ENCODE measurements at places on chromosomes 5 and 9.
A peak's percentile ranks its signal among the peaks of the same experiment; 100 is the strongest.

DNA sequence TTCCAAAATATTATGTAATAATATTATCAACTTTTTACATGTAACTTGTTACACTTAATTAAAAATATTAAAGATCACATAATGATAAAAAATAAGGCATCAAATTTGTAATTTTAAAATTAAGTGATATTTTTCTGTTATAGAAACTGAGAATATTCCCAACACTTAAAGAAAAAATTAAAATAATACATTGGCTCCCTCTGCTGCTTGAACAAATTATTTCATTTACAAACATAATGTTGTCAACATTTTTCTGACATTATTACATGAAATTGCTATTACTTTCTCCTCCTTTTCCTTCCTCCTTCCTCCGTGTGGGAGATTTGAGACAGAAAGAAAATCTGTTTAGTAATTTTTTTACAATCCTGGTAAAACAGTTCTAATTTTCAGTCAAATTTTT is 42.3 kb downstream of the RNF180 start:
- no peak for DNase-seq

GRCh38 chr9:3931996-3932906 is 367.6 kb downstream of the GLIS3 start:
- peak; percentile 14 for DNase-seq

DNA sequence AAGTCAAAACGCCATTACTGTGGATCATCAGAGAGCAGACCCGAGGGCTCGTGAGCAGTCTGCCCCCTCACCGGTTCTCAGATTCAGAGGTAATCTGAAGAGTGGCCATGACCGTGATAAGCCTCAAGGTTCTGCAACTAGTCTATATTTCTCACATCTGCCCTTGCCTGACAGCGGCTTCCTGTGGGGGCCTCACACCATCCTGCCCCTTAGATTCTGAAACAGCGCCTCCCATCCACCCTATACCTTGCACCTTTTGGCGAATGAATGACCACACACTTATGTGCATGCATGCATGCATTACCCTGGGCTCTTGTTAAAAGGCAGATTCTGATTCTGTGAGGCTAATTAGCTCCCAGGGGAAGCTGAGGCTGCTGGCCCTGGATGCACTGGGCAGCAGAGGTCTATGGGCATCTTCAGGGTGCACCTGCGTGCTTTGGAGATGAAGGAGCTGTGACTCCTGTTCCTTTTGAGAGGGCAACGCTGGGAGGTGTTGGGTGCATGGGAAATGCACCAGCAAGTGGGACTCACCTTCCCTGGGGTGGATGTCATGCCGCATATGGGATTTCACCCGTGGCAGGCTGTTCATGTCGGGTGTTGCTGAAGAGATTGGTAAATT is 7.8 kb upstream of the GADD45G start:
- DNase-seq = no peak

DNA sequence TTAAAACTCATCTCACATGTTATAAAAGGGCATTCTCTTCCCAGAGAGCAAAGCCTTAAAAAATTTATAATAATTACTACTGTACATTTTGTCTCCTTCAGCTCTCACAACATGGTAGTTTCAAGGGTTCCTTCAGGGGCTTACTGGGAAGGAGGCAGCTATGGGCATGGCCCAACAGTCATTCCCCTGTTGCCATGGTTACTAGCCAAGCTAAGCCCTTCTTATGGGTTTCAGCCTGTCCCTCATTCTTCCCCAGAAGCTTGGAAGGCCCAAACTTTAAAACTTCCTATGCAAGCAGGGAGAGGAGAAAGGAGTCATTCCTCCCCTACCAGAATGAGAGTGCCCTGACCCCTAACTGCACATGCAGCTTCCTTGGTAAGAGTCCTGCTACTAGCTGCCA is 82.2 kb upstream of the CNTLN start:
- DNase-seq = no peak

DNA sequence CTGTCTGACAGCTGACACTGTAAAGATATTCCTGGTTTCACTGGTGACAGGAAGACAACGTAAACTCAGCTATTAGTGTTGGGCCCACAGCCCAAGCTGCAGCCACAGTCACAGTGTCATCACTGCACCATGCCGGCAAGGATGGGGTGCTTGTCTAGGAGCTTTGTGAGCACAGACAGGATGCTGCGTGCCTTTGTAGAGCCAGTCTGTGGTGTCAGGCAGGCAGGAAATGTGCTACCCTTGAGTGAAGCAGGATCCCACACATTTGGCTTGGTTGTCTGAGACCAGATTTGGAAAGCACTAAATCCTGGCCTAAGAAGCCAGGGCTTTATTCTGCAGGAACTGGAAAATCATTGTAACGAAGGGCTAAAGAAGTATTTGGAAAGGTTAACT is 121.6 kb upstream of the ADAMTS16 start:
- DNase-seq = no peak

DNA sequence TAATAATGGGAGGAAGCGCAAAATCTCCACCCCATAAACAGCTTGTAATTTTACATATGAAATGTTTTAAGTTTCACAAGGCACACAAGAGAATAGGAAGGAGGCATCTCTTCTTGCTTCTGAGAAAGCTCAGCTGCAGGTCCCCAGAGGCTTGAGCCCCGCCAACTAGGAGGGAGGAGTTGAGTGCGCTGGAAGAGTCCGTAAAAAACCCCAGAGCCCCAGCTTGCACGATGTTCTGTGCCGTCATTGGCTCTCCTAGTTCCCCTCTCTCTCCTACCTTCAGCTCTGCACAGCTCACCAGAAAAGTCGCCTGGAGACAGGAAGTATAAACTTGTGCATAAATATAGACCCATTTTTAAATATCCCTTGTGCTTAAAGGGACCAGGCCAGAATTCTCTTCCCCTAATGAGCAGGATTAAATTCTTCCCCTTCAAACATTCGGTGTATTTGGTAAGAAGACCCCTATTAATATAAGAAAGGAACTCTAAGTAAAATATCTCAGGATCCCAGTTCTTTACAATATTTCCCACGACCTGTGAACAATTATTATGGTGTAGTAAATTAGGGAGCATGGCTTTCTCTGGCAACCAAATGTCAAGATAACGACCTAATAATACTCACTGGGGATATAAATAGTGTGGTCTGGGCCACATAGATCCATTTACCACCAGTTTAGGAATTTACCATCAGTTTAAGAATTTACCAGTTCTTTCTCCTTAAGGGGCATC is 13.7 kb downstream of the GLRX start:
- DNase-seq = no peak

DNA sequence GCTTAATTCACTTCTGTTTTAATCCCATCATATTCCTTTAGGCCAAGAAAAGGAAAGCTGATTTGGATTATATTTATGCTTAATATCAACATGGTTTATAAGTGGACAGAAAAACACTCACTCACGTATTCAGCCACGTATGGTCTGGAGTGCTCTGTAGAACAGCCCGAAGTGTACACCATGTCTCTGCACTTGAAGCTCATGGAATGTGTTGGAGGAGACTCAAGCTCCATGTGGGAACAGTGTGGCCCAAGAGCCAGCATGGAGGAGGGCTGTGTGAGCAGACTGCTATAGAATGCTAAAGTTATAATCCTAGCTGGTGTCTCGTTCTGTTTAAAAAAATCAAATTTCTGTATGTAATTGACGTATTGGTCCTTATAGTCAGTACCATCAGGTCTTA is 32.9 kb downstream of the OTULINL start:
- DNase-seq = no peak

DNA sequence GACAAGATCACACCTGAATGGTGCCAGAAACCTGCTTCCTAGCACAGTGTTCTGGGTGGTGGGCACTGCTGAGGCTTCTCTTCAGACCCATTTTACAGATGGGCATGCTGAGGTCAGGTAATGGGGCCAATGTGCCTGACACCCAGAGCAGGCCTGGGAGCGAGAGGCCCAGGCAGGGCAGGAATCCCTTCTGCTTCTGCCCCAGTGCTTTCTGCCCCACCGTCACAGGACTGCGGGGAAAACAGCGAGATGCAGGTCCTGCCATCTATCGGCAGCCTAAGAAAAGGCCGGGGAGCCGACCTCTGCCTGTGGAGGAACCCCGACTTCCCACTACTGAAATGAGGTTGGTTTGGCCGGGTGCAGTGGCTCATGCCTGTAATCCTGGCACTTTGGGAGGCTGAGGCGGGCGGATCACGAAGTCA is 22.8 kb upstream of the RNU6ATAC start:
- no peak for DNase-seq

- DNase-seq = no peak
Measured at GRCh38 chr5:306011-306805, 15.3 kb upstream of the AHRR start.

DNA sequence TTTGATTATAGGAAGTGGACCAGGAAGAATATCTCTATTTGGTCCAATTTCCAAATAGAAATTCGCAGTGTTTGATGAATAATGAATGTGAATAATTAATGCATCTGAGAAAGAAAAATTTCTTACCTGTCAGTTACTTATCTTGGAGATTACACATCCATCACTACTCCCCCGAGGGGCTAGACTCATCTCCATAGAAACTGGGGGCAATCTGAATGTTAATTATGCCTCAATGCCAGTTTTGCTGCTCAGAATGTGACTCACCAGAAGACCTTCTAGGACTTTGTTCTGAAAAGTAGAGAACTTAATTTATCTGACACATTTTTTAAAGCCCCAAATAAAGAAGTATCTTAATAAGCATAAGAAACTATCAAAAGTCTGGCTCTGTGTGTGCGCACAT is 233.4 kb upstream of the NR4A3 start:
- DNase-seq = no peak

GRCh38 chr5:119105971-119106370 is 35.1 kb downstream of the DMXL1 start:
- no peak for DNase-seq

DNA sequence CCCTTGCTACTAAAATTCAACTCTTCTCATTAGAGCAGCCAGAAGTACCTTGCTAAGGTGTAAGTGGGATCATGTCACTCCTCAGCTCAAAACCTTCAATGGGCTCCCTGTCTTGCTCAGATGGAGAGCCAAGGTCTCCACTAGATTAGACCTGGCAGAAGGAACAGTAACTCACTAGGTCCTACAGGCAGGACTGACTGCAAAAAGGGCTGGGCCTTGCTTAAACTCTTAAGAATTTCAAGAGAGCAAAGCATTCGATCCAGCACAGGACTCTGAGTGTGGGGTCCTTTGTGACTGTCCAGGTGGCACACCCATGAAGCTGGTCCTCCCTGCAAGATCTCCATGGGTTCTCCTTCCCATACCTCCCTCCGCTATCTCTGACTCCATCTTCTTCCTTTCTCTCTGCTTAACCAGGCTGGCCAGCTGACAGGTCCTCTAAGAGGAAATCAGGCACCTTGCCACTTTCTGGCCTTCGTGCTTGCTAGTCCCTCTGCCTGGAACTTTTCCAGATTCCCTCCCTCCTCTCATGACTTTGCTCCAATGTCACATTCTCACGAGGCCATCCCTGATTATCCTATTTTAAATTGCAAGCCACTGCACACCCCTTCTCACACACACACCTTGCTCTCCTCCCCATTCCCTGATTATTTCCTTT is 70.2 kb downstream of the BASP1 start:
- DNase-seq = no peak

- peak; percentile 65 for DNase-seq
Measured at GRCh38 chr5:96509721-96510350, 76.8 kb upstream of the PCSK1 start.

- DNase-seq = no peak
Measured at GRCh38 chr9:132426639-132427414, 16.8 kb downstream of the CFAP77 start.

DNA sequence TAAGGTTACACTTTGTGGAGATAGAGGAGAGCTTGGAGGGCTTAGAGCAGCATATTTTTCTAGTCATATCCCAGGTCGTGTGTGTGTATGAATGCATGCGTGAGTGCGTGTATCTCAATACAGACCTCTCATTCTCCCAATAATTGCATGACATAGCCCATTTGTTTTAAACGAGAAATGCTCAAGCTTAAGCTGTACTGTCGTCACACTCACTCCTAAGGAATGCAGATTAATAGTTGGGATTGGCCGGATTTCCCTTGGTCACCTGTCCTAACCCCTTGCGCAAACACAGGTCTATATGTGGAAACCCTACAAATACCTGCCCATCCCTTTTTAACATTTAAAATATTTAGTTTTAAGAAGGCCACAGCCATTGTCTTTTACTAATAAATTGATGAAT is 165.8 kb downstream of the SEMA5A start:
- peak; percentile 78 for DNase-seq

GRCh38 chr5:82183828-82184227 is 94.3 kb downstream of the RPS23 start:
- DNase-seq = peak; percentile 46

GRCh38 chr9:134895097-134895496 is 14.5 kb downstream of the FCN2 start:
- DNase-seq = no peak

DNA sequence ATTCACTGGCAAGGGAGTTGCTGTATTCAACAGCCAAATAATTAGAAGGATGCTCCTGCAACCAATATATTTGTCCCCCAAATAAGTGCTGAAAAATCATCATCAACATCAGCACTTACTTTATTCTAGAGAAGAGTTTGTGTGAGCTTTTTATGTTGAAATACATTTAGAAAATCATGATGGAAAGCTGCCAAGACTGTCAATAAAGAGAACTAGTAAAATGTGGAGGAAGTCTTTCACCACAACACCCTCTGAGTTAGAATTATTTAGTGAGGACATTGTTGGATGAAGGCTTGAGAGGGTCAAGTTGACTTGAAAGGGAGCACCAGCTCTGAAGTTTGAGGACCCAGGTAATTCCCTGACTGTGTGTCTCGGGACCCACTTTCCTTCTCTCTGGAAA is 100.2 kb upstream of the TBCA start:
- DNase-seq = no peak

DNA sequence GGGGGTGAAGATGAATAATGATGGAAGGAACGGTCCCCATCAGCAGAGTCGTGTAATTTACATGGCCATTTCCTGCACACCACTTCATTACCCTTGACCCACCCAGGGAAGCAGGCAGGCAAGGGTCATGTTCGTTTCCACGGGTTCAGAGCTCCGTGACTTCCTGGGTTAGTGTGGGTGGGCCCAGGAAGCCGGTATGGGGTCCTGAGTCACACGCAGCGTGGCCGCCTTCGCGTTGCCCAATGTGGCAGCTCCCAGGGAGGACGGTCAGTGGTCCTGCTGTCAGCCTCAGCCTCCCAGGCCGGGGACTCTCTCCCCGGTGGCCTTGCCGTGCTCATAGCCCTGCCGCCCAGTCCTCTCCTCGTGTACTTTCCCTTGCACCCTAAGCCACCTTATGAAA is 5.1 kb upstream of the TERT start:
- no peak for DNase-seq

- DNase-seq = no peak
Measured at GRCh38 chr5:50767588-50767987, 101.2 kb downstream of the PARP8 start.

All from LoVo (cell line).